Thymus (tissue), 14 donors: ENCODE measurements at places on chromosomes 6 and 20. TPM values are rescaled to one million over a fixed set of nuclear protein-coding genes. Genes with fewer than 3 reads are reported as not detected.
A peak's percentile ranks its signal among the peaks of the same experiment; 100 is the strongest.

DNA sequence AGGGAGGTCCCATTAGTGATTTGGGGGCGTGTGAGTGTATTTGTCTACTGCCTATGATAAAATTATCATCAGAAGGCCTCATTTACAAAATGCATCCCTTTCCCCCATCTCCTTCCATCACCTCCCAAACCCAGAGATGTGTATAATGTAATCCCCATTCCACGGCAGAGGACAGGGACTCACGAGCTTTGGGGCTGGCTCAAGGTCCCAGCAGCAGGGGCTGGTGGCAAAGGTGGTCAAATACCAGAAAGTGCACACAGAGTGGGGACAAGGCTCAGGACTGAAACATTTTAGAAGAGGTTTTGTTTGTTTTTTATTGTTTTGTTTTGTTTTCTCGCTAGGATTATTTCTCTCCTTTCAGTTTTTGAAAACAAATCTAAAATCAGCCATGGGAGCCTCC, 68.5 kb upstream of the TOP1 start:
- peaks cover 16% of the 10 kb centered on the region for H3K4me1 ChIP-seq
- no peak overlapping the region for H3K27ac ChIP-seq
- no peak overlapping the region for H3K4me3 ChIP-seq
- no peaks in the 10 kb centered on the region for H3K27me3 ChIP-seq
- H3K36me3 ChIP-seq = no peaks in the 10 kb centered on the region

GRCh38 chr6:79230149-79230548, 4.3 kb downstream of the HMGN3 start:
- H3K4me3 ChIP-seq = no peak overlapping the region
- no peaks in the 10 kb centered on the region for H3K27me3 ChIP-seq
- H3K36me3 ChIP-seq = no peaks in the 10 kb centered on the region
- H3K4me1 ChIP-seq = no peaks in the 10 kb centered on the region

DUSP15 gene
- polyA plus RNA-seq = 1.6 TPM

GRCh38 chr6:116512111-116512559, 696 bp downstream of the CALHM5 start:
- DNase-seq = no peak
- no peaks in the 10 kb centered on the region for H3K27me3 ChIP-seq
- no peaks in the 10 kb centered on the region for H3K4me1 ChIP-seq
- H3K27ac ChIP-seq = peak overlapping the region; percentile 34
- H3K4me3 ChIP-seq = no peak overlapping the region
- no peaks in the 10 kb centered on the region for H3K36me3 ChIP-seq

- H3K4me3 ChIP-seq = no peak overlapping the region
- no peaks in the 10 kb centered on the region for H3K36me3 ChIP-seq
- no peaks in the 10 kb centered on the region for H3K27me3 ChIP-seq
- peak overlapping the region; percentile 36 for H3K27ac ChIP-seq
Observed at GRCh38 chr20:11912013-11912658, 5.6 kb upstream of the BTBD3 start.

ENTPD6 gene
- 71.0 TPM for polyA plus RNA-seq

GRCh38 chr20:1657556-1658334, at the start of gene SIRPG:
Gene SIRPG (minus strand): TSS chr20:1657779. CDS start chr20:1657714, 65 bp downstream.
- no peaks in the 10 kb centered on the region for H3K27me3 ChIP-seq
- peaks cover 9% of the 10 kb centered on the region for H3K4me1 ChIP-seq
- no peaks in the 10 kb centered on the region for H3K36me3 ChIP-seq
- DNase-seq = no peak
- peak within 1 kb of the TSS; percentile 43 for H3K4me3 ChIP-seq

DNA sequence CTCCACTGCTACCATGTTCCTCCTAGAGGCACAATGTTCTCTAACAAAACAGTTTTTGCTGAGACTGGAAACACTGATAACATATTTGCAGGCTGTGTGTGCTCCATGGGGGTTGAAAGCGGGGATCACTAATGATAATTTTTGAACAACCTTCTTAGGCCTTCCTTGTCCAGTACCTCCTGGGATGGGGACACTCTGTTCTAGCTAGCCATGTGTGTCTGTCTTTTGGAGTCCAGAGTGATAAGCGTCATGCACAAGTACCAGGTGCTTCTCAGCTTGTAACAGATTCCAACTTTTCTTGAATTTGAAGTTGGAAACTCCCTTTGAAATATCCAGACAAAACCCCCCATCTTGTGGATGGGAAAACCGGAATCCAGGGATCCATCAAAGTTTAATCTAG, 15.2 kb downstream of the PI3 start:
- no peak overlapping the region for H3K27ac ChIP-seq
- H3K36me3 ChIP-seq = no peaks in the 10 kb centered on the region
- peaks cover 2% of the 10 kb centered on the region for H3K27me3 ChIP-seq
- H3K4me3 ChIP-seq = no peak overlapping the region

DNA sequence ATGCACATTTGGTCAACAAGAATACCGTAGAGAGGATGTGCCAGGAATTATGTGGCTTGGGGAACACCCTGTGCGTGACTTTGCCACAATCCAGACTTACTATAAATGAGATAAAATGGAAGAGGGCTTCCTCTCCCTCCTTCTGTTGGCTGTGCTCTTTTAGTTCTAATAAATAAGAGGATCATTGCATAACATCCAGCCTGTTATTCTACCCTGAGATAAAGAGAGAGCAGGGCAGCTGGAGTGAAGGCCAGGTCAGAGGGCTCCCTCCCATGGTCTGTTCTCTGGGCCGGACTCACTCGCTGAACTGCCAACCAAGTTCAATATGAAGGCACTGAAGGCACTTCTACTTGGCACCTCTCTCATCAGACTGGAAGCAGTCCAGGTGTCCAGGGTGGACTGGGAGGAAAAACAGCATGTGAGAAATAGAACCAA, 91.7 kb downstream of the MTFR2 start:
- H3K4me3 ChIP-seq = no peak overlapping the region
- peaks cover 9% of the 10 kb centered on the region for H3K36me3 ChIP-seq
- no peak for DNase-seq
- no peaks in the 10 kb centered on the region for H3K4me1 ChIP-seq
- H3K27ac ChIP-seq = no peak overlapping the region
- H3K27me3 ChIP-seq = no peaks in the 10 kb centered on the region

DNA sequence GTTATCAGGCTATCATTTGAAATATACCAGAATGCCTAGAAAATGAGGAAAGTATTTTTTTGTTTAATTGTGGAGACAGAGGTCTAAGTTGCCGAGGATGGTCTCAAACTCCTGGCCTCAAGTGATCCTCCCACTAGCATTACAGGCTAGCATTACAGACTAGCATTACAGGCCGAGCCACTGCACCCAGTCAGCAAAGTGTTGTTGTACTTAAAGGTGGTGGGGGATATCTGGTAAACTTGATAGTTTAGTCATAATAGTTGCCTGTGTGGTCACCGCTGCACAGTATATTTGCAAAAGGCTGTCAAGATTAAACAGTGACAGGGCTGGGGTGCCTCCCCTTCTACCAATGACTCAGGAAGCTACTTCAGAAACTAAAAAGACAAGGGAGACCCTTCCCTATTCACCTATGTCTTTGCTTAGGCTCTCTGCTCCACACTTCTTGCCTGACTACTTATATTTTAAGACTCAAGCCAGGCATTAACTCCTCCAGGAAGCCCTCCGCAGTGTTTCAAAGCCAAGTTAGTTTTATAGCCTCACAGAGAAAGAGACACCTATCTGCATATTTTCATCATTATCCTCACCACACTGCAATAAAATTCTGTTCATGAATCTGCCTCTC, 3.1 kb upstream of the AKIRIN2 start:
- H3K4me1 ChIP-seq = peaks cover 3% of the 10 kb centered on the region
- H3K27ac ChIP-seq = no peak overlapping the region
- DNase-seq = no peak
- H3K36me3 ChIP-seq = no peaks in the 10 kb centered on the region
- H3K4me3 ChIP-seq = no peak overlapping the region

DNA sequence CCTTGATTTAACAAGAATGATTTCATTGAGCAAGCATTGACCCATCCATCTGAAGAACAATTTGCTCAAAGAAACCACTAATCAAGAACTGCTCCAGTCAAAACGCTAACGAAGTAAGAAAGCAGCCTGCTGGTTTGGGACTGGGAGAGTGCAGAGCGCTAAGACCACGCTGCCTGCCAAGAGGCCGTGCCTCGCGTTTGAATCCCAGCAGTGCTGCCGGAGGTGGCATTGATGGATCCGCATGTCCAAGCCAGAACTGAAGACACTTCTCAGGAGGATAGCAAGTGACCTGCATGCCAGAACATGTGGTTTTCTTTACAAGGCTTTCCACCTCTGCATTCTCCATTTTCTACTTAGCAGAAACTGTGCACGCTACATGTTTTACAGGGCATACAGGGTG, 105.2 kb upstream of the FOXC1 start:
- H3K27ac ChIP-seq = no peak overlapping the region
- no peaks in the 10 kb centered on the region for H3K36me3 ChIP-seq
- H3K4me1 ChIP-seq = no peaks in the 10 kb centered on the region
- no peaks in the 10 kb centered on the region for H3K27me3 ChIP-seq
- H3K4me3 ChIP-seq = no peak overlapping the region

BPIFB4 gene
- polyA plus RNA-seq = 0.64 TPM

DNA sequence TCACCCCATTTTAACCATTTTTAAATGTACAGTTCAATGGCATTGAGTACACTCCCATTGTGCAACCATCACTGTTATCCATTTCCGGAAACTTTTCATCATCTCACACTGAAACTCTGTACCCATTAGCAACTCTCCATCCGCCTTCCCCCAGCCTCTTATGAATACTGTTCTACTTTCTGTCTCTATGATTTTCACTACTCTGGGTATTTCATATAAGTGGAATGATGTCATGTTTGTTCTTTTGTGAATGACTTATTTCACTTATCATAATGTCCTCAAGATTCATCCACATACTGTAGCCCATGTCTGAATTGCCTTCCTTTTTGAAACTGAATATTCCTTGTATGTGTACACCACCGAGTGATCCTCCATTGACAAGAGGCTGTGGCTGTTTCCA, 92.9 kb upstream of the TOX2 start:
- DNase-seq = no peak
- H3K4me3 ChIP-seq = no peak overlapping the region
- H3K27ac ChIP-seq = no peak overlapping the region

GRCh38 chr6:52305411-52305810, 20.9 kb upstream of the MCM3 start:
- no peaks in the 10 kb centered on the region for H3K27me3 ChIP-seq
- H3K27ac ChIP-seq = peak overlapping the region; percentile 71
- H3K36me3 ChIP-seq = no peaks in the 10 kb centered on the region
- DNase-seq = no peak

ECT2L gene
- polyA plus RNA-seq = 0.43 TPM

- peaks cover 3% of the 10 kb centered on the region for H3K36me3 ChIP-seq
- H3K27me3 ChIP-seq = no peaks in the 10 kb centered on the region
- H3K4me3 ChIP-seq = no peak overlapping the region
- DNase-seq = no peak
- peaks cover 51% of the 10 kb centered on the region for H3K4me1 ChIP-seq
Observed at GRCh38 chr6:111552241-111552744, 53.4 kb downstream of the TRAF3IP2 start.

DNA sequence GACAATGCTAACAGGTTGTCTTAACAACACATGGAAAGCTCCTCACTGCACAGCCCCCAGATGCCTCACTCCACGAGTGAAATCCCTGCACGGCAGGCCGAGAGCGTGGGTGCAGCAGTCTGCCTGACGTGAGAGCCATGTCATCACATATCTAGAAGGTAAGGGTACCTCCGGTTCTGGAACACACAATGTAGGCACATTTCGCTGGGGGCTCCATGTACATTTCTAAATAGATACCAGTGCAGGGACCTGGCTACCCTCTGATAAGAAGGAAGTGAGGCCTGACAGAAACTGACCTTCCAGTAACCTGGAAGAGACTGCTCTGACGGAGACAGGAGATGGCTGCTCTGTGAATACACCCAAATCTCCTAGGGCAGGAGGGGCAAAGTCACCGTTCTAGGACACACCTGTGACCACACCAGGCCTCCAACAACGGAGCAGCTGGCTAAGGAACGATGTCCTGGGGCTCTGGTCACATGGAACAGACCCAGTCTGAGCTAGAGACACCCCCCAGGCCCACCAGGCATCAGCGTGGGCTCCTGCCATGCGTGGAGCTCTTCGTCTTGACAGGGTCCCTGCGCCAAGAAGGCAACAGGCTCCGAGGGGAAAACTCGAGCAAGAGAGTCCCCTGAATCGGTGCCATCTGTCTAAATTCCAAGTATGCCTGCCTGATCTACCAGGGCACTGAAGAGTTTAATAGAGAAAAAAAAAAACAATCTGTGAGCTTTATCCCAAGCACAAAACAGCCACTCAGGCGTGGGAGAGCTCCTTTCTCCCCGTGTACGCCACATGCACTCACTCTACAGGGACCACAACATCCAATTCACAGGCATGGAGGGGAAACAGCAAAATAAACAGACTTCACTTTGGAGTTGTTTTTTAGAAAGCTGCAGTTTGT, 27.5 kb downstream of the RNASET2 start:
- peaks cover 22% of the 10 kb centered on the region for H3K4me1 ChIP-seq
- peaks cover 31% of the 10 kb centered on the region for H3K36me3 ChIP-seq
- no peaks in the 10 kb centered on the region for H3K27me3 ChIP-seq
- no peak overlapping the region for H3K27ac ChIP-seq

DNA sequence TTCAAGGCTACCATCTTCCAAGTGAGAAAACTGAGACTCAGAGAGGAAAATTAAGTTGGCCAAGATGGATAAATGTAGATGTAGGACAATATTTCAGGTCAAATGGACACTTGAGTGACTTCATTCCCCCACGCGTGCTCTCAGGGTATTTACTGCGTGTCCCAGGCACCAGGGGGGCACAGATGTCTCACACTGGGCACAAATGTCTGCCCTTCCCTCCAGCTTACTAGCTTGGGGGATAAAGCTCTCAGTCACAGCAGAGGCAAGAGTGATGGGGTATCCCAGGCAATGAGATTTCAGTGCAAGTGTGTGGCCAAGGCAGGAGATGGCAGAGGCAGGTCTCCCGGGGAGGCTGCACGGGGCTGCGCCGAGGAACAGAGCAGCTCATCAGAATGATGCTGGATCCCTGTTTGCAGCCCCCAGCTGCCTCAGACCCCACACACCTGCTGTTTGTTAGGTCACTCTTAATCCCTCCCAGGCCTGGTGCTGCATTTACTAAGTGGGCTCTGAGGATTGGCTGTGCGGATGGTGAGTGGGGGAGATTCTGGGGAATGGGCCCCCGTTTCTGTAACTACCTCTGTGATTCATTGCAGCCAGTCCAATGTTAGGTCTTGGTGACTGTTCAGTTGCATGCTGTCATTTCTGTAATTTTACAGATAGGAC, 44.1 kb downstream of the PTK7 start:
- H3K27ac ChIP-seq = no peak overlapping the region
- peaks cover 46% of the 10 kb centered on the region for H3K4me1 ChIP-seq
- no peaks in the 10 kb centered on the region for H3K27me3 ChIP-seq
- no peak for DNase-seq
- no peak overlapping the region for H3K4me3 ChIP-seq
- peaks cover 6% of the 10 kb centered on the region for H3K36me3 ChIP-seq

GRCh38 chr6:33247977-33248642, 23.6 kb downstream of the VPS52 start:
- peaks cover 31% of the 10 kb centered on the region for H3K27me3 ChIP-seq
- DNase-seq = peak; percentile 88
- H3K27ac ChIP-seq = peak overlapping the region; percentile 77
- H3K4me3 ChIP-seq = peak overlapping the region; percentile 61
- H3K36me3 ChIP-seq = peaks cover 13% of the 10 kb centered on the region
- peaks cover 24% of the 10 kb centered on the region for H3K4me1 ChIP-seq

CTAGE9 gene
- polyA plus RNA-seq = 0.02 TPM

ZDHHC14 gene
- 7.5 TPM for polyA plus RNA-seq
